ENCODE measurements at places on chromosomes 1 and 21.

- DNase-seq = no peak
These were observed 138.3 kb upstream of the GPR52 start for GRCh38 chr1:174309490-174309889.

- no peak for DNase-seq
These were observed 220.7 kb downstream of the OMA1 start for GRCh38 chr1:58325866-58326265.

DNA sequence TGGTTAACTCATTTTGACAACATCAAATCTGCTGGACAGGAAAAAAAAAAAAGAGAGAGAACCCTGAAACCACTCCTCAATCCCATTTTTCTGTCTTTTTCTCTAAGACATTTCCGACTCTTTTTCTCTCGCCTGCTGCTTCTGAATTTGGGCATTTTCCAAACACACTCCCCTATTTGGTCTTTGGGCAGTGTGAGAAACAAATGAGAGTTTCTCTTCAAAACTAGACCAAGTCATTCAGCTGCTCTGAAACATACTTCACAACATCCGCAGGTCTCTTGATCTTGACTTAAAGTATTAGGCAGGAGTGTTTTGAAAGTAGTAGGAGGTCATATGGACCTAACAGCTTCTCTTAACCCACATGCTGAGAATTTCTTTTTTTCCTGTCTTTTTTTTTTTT lies 364.8 kb upstream of the ESRRG start:
- DNase-seq = no peak

- no peak for DNase-seq
These were observed 88.6 kb upstream of the LRRC8D start for GRCh38 chr1:89732206-89732605.

- DNase-seq = no peak
These were observed 3.1 kb downstream of the OLIG2 start for GRCh38 chr21:33028773-33029384.

DNA sequence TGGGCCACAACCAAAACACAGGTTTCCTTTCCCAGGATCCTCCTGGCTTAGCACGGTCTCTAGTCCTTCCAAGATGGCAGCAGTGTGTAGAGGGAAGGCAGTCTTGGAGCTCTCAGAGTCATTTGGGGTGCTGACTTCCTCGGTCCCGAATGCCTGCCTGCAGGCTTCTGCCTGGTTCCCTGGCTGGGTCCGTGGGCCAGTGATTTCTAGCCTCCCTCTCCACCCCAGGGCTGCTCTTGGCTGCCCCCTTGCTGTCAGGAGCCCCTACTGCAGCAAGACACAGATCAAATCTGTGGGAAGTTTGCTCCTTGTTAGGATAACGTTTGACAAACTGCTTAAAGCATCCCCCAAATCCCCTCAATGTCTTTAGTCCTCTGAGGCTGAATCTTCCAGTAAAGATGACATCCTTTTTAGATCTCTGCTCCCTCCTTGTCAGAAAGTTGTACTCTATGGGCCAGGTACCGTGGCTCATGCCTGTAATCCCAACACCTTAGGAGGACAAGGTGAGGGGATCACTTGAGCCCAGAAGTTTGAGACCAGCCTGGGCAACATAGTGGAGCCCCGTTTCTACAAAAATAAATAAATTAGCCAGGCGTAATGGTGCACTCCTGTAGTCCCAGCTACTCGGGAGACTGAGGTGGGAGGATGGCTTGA lies 272.5 kb downstream of the RRAGC start:
- peak; percentile 34 for DNase-seq

- no peak for DNase-seq
These were observed 109.1 kb upstream of the LMO4 start for GRCh38 chr1:87219626-87220025.

DNA sequence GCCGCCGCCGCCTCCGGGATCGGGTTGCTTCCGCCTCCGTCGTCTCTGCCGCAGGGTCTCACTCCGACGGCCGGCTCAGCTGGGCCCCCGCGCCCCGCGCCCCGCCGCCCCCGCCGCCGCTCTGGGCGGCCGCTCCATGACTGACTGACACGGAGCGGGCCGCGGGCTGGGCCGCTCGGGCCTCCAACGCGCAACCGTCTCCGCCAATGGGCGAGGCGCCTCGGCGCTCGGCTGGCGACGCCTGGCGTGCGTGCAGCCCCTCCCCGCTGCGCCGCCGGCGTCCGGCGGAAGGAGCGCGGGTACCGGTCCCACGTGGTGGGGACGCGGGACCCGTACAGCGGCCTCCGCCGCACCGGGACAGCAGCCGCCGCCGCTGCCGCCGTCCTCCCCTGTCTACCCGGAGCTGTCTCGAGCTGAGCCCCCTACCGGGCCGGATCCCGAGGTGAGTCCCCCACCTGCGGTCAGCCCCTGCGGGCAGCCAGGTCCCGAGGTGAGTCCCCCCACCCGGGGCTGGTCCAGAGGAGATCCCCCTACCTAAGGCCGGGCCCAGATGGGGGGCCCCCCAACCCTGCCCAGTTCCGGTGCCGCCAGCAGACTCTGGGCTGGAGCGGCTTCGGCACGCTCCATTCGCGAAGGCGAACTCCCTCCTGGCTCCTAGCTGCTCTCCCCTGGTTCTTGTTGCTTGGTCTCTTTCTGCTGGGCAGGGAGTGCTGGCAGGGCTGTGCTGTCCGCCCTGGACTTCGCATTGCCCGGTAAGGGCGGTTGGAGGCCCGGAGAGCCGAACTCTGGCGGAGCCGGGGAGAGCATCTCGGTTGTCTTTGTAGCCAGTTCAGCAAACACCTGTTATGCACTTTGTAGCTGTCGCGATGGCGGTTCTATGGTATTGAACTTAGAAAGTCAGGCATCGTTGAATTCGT lies at the start of the genes TAF5L and URB2:
Gene TAF5L, minus strand, starts transcription at position 208 of the 917 bp plus-strand sequence. CDS start 11,640 bp downstream, outside the sequence.
Gene URB2, plus strand, starts transcription at position 333 of the 917 bp plus-strand sequence. CDS start 1,387 bp downstream, outside the sequence.
- DNase-seq = peak; percentile 36

DNA sequence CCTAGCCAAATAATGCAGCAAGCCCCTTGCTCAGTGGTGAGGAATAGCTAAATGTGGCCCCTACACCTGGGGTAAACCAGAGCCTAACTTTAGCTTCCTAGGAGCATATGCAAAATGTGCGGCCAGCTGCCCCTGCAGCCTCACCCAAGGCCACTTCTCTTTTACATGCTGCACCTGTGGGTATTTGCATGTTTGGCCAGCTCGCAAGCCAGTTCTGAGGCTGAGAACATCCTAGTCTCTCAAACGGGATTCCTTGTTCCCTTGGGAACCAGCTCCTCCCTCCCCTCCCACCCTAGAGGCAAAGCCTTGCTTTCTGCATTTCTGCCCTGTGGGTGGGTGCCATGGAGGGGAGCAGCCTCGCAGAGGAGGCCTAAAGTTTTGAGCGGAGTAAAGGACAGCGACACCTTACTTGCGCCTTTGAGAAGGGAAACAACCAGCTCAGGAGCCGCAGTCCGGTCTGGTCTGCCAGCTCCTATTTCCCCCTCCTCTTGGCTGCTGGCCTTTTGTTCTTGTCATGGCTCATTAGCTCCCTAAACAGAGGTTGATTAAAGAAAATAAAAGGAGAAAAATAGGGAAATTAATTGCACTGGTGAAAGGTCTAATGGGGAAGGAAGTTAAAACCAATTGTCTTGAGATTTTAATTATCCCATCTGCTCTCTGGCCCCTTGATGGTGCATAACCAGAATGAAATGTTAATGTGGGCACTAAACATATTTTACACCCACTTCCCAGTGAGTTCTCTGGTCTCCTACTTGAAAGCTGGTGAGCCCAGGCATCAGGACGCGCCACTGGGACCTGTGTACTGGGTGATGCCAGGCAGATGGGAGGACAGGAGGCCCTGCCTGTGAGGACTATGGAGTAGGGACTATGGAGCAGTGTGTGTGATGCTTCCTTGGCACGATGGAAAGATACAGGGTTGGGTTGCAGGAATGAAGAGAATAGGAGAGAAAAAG lies 68.7 kb downstream of the TEX35 start:
- DNase-seq = no peak

DNA sequence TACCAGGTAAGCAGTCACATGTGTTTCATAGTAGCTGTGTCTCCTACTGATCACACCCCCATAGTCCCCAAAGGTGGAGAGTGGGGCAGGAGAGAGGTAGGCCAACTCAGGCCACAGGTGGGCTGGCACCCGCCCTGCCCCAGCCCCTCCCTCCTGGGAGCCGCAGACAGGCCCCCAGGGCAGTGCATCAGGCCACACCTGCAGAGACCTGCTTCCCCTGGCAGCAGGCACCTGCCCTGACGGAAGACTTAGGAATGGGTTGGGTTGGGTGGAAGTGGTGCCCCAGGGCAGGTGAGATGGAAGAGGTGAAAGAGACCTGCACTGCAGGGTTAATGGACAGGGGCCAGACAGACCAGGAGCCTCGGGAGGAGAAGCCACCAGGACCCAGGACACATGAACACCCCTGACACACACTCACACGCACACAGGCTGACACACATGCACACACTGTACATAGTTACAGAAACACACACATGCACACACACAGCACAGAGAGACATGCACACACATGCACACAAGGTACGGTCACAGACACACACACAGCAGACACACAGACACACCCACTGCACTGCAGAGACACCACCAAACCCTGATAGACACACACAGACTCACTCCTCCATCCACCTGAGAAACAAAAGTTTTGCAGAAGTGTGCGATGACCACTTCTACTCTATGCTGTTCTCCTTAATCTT lies 1.7 kb upstream of the COL18A1 start:
- no peak for DNase-seq

GRCh38 chr1:25148673-25149300 lies 83.5 kb downstream of the SYF2 start:
- DNase-seq = no peak

GRCh38 chr1:117014209-117014608 lies 12.6 kb downstream of the CD101 start:
- no peak for DNase-seq

DNA sequence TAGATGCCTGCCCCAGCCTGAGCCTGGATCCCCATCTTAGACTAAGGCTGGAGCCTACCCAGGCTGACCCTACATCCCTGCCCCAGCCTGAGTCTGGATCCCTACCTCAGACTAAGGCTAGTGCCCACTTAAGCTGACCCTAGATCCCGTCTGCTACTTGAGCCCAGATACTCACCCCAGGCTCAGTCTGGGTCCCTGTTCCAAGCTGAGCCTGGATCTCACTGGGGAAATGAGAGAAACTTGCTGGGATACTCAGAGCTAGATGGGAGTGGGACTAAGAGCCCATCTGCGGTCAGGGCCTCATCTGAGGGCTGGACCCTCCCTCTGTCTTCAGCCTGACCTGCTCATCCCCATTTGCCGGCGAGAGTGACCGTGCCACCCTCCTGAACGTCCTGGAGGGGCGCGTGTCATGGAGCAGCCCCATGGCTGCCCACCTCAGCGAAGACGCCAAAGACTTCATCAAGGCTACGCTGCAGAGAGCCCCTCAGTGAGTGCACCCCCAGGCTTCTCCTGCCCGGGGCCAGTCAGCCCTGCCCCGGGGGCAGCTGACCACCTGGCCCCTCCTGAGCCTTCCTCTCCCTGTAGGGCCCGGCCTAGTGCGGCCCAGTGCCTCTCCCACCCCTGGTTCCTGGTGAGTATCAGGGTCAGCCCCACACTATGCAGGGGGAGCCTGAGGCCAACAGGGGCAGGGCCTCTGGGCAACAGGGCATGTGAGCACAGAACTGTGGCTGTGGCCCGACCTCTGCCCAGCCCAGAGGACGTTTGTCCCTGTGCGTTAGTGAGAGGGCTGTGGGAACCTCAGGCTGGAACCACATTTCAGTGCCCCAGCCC lies 36.8 kb downstream of the TRIM11 start:
- no peak for DNase-seq

- no peak for DNase-seq
These were observed 1.5 kb downstream of the THEMIS2 start for GRCh38 chr1:27873671-27874384.

DNA sequence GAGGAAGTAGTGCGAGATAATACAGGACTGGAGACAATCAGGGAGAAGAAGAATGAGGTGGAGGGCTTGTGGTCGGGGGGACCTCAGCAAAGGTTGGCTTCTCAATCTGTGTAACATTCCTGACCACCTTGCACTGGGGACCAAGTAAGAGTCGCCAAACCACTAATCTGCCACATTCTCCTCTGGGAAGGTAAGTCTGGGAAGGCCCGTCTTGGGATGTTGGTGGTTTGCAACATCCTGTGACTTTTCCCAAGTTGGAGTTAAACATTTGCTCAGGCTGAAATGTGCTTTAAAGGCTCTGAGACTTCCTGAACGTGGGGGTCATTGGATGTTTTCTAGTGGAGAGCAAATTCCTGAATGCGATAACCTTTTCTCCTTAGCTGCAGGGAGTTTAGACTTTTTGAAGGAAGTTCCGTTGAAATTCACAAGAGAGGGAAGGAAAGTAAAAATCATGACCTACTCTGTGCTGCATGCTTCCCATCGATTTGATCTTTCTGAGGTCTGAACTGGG lies 325.9 kb downstream of the RPS6KC1 start:
- no peak for DNase-seq

DNA sequence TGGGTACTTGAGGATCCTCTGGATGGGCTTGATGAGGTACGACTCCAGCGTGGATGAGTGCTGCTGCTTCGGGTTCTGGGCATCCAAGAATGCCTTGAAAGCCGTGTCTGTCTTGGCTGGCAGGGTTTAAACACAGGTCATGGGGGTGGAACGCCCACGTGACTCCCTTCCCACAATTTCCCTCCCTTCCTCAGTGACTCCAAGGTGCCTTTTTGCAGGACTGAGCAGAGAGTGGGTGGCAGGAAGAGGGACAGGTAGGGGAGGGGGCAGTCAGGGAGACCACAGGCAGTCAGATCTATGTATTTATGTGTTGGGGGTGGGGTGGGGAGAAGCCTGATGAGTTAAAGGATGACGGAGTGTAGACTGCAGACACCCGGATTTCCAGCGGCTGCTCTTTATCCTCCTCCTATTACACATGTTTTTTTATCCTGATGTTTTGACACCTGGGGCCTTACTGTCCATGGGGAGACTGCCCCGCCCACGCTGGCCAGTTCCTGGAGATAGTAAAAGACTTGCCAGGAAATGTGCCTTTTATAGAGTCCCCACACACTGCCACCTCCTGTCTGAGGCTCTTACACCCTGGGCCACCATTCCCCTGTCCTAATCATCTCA lies 103.2 kb upstream of the KRTAP19-8 start:
- DNase-seq = no peak

GRCh38 chr1:6471970-6472368 lies 6.0 kb upstream of the TNFRSF25 start:
- DNase-seq = no peak

- DNase-seq = no peak
These were observed 36.0 kb upstream of the SGIP1 start for GRCh38 chr1:66497910-66498309.

DNA sequence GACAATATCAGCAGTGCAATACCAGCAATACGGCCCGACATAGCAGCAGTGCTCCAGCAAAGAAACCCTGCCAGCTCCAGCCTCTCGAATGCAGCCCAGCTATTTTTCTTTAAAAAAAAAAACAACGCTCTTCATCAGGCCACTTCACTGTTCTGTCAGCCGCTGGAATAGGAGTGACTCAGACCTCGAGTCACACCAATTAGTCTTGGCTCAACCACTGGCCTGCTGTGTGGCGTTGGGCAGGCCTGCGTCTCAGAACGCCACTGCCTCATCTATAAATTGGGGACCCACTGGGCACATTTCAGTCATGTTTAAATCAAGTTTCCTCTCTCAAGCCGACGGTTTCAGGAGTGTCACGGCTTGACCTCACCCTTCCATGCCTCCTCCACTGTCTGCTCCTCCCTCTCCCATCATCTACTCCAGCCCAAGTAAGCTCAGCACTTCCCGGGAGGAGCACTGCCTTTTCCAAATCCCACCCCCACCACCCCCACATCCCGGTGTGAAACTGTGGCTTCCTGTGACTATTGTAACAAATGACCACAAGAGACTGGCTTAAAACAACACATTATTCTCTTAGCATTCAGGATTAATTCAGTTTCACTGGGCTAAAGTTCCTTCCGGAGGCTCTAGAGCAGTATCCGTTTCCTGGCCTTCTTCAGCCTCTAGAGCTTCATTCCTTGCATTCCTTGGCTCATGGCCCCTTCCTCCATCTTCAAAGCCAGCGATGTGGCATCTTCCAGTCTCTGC lies 71.9 kb upstream of the EFHD2 start:
- no peak for DNase-seq

- DNase-seq = no peak
These were observed 249.8 kb downstream of the SIPA1L2 start for GRCh38 chr1:232380131-232380530.

Data from stimulated activated CD4-positive, alpha-beta T cell treated with anti-CD3 and anti-CD28 coated beads, Interleukin-1b, Interleukin-23, amount 100 ng/mL, for 1 hour (primary cell).